ENCODE measurements at places on chromosomes 6 and 20.

GRCh38 chr6:147789430-147789947 is 281.0 kb downstream of the SAMD5 start:
- DNase-seq, result no peak

DNA sequence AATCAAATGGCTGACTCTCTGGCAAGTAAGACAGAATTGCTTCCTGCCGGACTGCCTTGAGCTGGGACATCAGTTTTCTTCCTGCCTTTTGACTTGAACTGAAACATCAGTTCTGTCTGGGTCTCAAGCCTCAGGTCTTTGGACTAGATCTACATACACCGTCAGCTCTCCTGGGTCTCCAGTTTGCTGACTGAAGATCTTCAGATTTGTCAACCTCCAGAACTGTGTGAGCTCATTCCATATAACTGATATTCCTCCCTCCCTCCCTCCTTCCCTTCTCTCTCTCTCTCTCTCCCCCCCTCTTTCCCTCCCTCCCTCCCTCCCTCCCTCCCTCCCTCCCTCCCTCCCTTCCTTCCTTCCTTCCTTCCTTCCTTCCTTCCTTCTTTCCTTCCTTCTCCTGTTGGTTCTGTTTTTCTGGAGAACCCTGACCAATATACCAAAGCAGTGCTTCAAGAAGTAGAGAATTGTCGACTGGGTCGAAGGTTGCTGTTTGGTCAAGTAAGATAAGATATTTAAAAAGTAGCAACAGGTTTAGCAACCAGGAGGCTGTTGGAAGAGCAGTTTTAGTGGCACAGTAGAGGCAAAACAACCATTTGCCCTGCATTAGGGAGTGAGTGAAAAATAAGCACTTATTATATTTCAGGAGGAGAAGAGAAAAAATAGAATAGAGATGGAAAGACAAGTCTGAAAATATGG is 33.1 kb upstream of the CMTR1 start:
- DNase-seq, result no peak

GRCh38 chr20:46559001-46559400 is 8.5 kb upstream of the OCSTAMP start:
- DNase-seq, result no peak

GRCh38 chr6:161696801-161697200 is 422.9 kb upstream of the AGPAT4 start:
- no peak for DNase-seq

GRCh38 chr6:5813625-5814027 is 193.1 kb downstream of the NRN1 start:
- DNase-seq, result no peak

- DNase-seq, result no peak
These were observed 334.1 kb downstream of the TAF4 start for GRCh38 chr20:61731363-61732181.

DNA sequence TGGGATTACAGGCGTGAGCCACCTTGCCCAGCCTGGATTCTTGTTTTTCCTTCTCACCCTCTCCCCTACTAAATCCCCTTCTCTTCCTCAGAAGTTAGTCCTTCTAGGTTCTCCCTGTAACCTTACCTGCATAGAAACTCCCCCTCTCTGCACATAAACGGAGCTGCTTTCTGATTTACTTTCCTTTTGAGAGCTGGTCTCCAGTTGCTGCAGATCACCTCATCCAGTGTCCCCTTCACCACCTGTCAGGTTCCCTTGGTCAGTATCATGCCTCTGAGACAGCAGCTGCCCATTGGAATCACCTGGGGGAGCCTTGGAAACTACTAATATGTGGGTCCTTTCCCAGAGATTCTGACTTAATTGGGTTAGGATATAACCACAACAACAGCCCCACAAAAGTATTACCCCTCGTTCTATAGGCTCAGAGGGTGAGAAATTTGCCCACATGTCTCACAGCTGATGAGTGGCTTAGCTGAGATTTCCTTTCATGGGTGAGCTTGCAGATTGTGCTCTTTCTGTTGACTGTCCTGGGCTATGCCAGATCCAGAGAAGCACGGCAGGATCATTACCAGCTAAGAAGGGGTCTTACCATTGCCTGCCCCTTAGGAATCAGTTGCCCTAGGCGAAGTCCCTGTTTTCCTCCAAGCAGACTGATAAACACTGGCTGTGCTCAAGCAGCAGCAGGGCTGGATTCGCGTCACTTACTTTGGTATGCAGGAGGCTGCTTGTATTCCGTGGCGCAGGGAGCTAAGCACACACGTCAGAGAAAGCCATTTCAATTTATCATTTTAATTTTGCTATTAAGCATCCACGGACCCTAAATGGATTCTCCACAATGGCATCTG is 51.3 kb downstream of the AKAP12 start:
- no peak for DNase-seq

- DNase-seq, result no peak
These were observed 16.4 kb upstream of the COL12A1 start for GRCh38 chr6:75222261-75222660.

- DNase-seq, result no peak
These were observed 12.5 kb upstream of the BCKDHB start for GRCh38 chr6:80094017-80094416.

GRCh38 chr6:14212020-14212419 is 94.4 kb downstream of the CD83 start:
- DNase-seq, result no peak

DNA sequence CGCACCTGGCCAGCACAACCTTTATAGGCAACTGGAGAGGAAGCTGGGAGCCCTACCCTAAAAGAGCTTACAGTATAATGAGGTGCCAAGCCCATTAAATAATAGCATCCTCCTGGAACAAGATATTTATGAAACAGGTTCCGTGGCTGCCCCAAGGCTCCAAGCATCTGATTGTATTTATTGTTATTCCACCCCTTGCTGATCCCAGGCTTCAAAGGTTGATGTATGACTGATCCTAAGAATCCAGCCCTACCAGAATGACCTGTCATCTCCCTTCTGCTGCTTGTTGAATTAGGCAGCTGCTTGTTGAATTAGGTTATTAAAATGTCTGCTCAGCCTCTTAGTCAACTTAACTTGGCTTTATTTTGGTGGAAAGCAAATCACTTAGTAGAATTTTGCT is 35.2 kb upstream of the SASH1 start:
- no peak for DNase-seq

GRCh38 chr20:44838521-44838920 is 28.2 kb upstream of the RIMS4 start:
- DNase-seq, result no peak

DNA sequence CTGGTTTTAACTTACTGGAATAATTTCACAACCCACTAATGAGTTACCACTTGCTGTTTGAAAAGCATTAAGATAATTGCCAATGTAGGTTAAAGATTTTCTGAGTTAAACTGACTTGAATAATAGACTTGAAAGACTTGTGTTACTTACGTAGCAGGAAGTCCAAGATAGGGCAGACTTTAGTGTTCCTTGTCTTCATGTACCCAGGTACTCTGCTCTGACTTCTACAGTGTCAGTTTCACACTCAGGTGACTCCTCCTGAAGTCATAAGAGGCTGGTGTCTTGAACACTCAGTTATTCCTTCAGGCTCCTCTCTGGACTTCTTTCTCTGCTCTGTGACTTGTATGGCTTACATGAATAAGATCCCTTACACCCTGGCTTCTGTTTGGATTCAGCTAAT is 76.3 kb upstream of the SGK1 start:
- DNase-seq, result no peak

GRCh38 chr20:56181583-56181982 is 66.9 kb upstream of the MC3R start:
- no peak for DNase-seq

- DNase-seq, result no peak
These were observed 3.2 kb downstream of the RAB44 start for GRCh38 chr6:36700831-36701230.

DNA sequence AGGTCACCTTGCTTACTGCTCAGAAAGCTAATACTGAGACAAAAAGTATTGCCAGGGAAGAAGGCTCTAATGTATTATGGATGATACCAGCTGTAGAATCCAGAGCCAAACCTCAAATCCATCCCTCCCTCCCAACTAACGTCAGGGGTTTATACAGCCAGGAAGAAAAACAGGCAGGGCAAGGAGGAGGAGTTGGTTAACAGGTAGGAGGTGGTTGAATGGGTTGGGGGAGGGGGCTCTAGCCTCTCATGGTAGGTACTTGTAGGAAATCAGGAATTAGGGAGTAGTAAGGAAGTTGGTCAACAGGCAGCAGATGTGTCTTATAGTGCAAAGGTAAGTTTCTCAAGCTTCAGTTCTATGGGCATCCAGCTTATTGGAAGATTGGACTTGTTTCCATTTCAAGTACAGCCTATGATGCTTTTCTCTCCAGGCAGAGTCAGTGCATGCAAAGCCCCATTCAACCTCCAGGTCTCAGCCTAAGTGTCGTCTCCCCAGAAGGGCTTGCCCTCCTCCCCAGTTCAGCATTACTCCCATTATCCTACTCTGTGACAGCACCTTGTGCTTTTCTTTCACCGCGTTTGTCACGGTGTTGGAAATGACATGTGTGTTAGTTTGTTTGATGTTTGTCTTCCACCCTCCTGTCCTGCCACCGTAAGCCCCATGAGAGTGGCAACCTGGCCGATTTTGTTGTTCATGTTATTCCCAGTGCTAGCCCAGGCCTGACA is 38.1 kb downstream of the PNLDC1 start:
- DNase-seq, result no peak

- DNase-seq, result no peak
These were observed 452.8 kb downstream of the RFPL4B start for GRCh38 chr6:112799889-112800288.

DNA sequence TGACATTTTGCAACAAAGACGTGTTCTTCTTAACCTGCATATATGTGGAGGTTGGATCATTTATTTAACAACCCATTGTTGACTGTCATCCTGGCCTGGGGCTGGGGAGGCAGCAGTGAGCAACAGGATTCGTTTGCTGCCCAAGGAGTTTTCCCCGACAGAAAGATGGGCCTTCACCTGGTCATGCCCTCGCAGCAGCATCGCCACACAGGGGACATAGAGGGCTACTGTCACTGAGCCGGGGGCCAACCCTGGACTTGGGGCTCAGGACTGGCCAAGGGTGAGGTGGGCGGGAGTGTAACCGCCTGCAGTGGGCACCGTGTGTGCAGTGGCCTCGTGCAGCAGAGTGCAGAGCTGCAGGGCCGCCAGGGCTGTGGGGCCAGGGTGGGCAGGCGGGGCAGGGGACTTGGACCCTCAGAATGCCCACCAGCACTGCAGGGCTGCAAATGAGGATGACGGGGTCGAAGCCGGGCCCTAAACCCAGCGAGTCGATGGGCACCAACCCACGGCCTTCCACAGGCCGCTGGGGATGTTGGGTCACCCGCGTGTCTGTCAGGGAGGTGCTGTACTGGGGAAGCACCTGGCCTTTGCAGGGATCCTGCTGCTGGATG is 11.8 kb downstream of the DUSP22 start:
- DNase-seq, result no peak

GRCh38 chr6:12419631-12420272 is 129.6 kb downstream of the EDN1 start:
- no peak for DNase-seq

DNA sequence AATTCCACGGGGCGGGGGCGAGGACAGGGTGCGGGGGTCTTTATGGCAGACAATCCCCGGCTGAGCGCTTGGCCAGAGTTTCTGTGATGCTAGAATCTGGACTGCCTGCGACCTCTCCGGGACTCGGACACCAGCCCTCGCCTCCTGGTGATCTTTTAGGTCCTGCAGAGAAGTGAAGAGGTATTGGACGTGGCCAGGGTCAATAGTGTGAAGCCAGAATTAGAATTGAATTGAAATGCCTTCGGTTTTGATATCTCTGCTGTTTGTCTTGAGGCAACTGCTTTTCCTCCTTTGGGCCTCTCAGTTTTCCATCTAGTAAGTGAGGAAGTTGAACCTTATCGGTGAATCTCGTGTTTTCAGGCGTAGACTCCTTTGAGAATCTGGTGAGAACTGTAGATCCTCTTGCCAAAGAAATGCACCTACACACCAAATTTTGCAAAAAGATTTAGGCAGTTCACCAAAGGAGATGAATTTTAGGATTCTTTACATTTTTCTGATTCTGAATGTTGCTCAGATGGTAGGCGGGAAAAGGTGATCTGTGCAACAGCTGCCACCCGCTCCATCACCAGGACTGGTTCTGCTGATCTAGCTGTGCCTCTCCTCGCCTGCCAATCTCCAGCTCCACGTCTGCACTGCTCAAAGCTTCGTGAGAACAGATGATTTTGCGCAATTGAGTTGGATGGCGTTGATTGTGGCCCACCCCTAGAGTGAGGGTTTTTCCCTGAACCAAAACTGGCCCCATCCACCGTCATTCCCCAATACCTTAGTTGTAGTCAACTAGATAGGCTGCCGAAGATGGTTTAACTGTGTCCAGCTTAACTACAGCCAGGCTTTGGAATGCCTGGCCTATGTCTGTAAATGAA is 837 bp upstream of the OSER1 start:
- no peak for DNase-seq

- no peak for DNase-seq
These were observed 469.0 kb downstream of the CDC5L start for GRCh38 chr6:44856479-44856878.

DNA sequence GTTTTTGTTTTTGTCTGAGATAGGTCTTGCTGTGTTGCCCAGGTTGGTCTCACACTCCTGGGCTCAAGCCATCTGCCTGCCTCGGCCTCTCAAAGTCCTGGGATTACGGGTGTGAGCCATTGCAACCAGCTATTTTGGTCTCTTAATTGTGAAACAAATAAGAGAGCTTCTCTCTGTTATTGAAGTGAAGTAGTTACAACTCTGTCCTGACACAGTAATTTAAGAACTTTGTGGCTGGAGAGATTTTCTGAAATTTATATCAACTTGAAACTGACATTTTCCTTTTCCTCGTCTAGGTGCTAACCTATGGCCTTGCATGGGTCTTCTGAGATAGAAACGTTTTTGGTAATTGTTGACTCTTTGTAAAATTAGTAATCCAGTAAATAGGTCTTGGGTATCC is 122.1 kb upstream of the DOK5 start:
- no peak for DNase-seq

GRCh38 chr20:37228082-37228481 is 33.5 kb downstream of the GHRH start:
- no peak for DNase-seq

GRCh38 chr6:138404666-138405337 is 779 bp downstream of the HEBP2 start:
- DNase-seq, result peak; percentile 47

GRCh38 chr20:33914919-33915318 is 78.8 kb upstream of the RALY start:
- no peak for DNase-seq

All from right lobe of liver (tissue), 6 donors.